ENCODE measurements at places on chromosomes 4 and X.

- DNase-seq = no peak
Observed at GRCh38 chrX:136203951-136204350, 47.2 kb downstream of the MAP7D3 start.

DNA sequence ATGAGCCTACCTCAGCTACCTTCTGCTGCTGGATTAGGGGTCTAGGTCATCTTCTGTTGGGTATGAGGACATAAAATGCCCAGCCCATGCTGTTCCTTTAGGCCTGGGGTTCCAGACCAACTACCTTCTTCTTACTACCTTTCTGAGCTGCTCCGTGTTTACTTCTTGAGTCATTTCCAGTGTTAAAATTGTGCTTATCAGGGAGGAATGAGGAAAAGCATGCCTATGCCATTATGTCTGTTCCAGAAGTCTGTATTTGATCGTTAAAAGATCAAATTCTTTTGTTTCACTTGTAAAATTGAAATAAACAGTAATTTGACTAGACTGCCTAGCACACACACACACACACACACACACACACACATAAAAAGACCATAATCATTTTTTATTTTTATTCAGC lies 1912.7 kb upstream of the TENM3 start:
- no peak for DNase-seq

GRCh38 chrX:84729809-84730208 lies 227.6 kb upstream of the HDX start:
- DNase-seq = peak; percentile 55

DNA sequence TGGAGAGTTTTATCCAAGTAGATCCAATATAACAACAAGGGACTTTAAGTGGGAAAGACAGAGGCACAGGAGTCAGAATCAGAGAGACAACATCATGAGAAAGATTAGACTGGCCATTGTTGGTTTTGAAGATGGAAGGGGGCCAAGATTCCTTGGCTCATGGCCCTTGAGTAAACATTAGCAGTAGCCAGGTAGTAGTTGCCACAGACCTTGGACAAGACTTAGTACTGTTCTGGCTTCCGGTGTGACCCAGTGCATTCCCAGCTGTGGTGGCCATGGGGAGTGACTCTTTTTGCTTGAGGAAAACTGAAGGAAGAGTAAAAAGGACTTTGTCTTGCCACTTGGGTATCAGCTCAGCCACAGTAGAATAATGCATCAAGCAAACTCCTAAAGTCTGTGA lies 462.2 kb upstream of the CPXCR1 start:
- DNase-seq = no peak

DNA sequence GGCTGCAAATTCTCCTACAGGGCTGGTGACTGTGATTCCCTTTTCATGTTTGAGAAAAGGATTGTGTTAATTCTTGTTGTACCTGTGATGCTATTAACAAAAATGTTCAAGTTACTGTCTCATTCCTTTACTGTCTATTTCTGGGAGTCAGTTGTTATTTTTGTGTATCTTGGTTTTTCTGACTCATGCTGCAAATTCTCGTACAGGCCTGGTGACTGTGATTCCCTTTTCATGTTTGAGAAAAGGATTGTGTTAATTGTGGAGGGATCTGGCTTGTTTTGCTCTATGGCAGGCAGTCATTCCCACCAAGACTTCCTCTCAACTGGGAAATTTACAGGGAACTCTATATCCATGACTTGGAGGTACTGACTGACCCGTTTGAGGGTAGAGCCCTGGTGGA lies 693.4 kb upstream of the INTU start:
- DNase-seq = no peak

- no peak for DNase-seq
Observed at GRCh38 chr4:185359767-185360446, 35.8 kb downstream of the LRP2BP start.

DNA sequence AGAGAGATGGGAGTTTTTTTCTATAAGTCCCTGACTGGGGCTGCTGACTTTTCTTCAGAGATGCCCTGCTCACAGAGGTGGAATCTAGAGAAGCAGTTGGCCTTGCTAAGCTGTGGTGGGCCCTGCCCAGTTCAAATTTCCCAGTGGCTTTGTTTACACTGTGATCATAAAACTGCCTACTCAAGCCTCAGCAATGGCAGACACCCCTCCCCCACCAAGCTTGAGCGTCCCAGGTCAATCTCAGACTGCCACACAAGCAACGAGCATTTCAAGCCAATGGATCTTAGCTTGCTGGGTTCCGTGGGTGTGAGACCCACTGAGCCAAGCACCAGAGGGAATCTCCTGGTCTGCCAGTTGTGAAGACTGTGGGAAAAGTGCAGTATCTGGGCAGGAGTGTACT lies 199.8 kb upstream of the WDFY3 start:
- DNase-seq = no peak

DNA sequence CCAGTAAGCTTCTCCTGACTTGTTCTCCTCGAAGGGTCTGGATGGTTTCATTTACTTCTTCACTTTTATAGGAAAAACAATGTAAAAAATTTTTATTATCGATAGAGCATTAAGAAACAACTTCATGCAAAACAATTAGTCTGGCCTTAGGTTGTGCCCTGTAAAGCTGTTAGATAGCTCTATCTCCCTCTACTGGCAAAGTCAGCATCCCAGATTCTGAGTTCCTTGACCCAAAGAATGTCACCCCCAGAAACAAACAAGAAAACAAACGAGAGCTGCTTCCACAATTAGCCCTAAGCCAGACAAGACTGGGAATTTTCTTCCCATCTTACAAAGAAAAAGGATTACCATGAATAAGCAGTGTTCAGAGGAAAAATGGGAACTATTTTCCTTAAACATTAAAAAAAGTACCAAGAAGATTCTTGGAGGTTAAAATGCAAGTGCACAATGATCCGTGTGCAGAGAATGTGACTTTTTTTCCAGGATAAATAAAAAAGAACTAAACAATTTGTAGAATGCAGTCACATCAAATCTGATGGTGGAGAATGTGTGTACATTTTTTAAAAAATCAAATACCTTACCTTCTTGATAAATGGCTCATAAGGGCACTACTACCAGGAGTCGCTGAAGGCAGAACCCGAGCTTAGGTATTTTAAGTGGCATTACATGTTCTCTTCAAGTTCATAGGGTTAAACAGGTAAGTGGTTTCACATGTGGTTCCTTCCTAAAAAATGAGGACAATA lies 293.2 kb downstream of the FBXO8 start:
- peak; percentile 41 for DNase-seq

GRCh38 chr4:35793045-35793722 lies 451.1 kb downstream of the ARAP2 start:
- DNase-seq = no peak

Data from suppressor macrophage treated with lipopolysaccharide for 1 hour (primary cell).